GM13976 (cell line): ENCODE measurements at places on chromosomes 4 and X.

DNA sequence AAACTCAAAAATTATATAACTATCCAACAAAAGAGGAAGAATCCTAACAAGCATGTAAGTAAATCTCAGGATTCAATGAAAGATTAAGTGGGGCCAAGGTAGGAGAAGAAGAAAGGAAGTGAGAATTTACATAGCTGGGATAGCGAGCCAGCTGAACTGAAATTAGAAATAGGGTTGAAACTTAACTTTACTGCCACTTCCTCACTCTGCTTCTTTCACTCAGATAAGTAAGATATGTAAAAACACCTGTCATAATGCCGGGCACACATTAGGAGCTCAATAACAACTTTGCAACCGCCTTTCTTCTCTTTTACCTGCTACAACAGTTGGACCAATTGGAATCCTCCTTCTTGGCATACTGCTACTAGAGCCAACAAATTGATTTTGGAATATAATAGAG, 129.4 kb downstream of the CNKSR2 start:
- no peak for DNase-seq

GRCh38 chrX:153580700-153581386, 18.1 kb downstream of the CCNQ start:
- no peak for DNase-seq

DNA sequence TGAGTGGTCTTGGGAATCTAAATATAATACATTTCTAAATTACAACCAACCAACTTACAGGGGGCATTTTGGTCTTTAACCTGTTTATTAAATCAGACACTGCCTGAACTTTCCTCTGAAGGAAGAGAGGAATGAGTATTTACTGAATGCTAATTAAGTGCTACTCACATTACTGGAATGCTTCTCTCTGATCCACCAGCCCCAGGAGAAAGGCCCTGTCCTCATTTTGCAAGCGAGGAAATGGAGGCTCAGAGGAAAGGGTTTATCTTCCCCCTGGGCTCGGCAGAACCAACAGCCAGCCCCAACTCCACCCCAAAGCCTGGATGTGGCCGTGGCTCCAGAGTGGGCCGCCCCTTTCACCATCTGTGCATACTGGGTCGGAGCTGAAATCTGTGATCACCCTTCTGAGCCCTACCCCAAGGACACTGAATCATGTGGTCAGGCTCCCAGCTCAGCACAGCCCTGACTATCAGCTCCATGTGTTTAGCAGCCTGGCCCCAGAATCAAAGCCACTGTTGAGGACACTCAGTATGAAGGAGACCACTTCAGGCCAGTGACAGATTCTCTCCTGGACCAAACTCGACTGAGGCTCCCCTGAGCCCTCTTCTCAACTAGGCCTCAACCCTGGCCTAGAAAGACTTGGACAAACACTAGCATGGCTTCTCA, 56.7 kb upstream of the ENPP6 start:
- no peak for DNase-seq

- DNase-seq = no peak
These were observed 40.8 kb downstream of the SMIM14 start for GRCh38 chr4:39597695-39598381.

DNA sequence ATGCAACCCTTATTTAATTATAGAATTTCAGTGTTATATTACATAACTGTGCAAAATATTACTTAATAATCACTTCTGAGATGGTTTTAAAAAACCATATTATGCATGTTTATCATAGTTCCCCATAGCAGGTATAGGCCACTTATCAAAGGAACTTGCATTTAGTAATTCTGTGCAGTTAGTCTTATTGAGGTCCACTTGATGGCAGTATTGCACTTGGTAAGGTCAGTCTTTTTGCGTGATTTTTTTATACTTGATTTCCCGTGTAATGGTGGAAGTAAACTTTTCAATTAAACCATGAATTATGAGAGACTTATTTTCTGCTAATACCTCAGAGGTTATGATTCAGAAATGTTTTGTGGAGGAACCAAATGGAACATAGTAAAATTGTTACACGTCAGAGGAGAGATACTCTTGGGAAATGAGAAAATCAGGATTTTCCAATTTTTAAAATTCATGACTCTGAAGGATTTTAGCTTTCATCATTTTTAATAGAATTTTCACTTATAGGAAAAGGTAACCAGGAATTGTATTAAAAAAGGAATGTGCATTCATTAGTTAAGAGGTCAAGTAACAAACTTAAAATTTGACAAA, 230.0 kb downstream of the CCSER1 start:
- DNase-seq = peak; percentile 23

DNA sequence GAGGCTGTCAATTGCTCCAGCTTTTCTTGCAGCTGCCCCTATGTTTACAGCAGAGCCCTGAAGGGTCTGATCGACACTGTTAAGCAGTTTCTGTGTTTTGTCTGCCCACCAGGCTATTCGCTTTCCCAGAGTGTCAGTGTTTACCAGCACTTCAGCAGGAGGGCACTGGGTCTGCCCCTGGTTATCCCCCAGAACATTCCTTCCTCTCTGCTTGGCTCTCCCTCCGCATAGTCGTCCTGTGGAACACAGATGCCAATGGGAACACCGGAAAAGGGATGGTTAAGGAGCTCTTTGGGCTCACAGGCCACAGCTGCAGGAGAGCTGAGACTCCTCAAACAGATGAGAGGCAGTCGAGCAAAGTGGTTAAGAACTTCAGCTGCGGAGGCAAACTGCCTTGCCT, 71.3 kb upstream of the FBXW7 start:
- no peak for DNase-seq

GRCh38 chr4:152563209-152563608, 27.3 kb upstream of the FBXW7 start:
- DNase-seq = no peak

- no peak for DNase-seq
These were observed 59.6 kb downstream of the FAM193A start for GRCh38 chr4:2595952-2596552.

GRCh38 chr4:91233164-91233563, 1070.6 kb upstream of the GRID2 start:
- DNase-seq = no peak

DNA sequence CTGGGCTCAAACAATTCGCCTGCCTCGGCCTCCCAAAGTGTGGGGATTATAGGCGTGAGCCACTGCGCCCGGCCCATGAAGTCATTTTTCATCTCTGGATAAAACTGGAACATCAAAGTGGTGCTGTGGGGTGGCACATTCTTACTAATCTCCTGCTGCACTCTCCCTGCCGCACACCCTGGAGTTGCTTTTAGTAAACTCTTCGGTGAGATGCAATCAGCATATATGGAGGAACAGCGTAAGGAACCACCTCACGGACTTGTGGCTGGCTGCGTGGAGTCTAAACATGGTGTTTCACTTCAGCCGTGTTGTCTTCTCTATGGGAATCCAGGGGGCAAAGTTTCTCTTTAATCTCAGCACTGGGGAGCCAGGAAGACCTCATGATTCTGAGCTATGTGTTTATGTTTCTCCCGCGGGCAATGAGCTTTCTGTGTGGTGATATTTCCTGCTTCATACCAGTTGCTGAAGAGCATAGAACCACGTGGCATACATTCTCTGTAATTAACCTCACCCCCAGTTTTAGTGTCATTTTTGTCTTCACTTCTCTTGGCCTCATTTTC, 2.1 kb upstream of the RHOH start:
- DNase-seq = no peak

DNA sequence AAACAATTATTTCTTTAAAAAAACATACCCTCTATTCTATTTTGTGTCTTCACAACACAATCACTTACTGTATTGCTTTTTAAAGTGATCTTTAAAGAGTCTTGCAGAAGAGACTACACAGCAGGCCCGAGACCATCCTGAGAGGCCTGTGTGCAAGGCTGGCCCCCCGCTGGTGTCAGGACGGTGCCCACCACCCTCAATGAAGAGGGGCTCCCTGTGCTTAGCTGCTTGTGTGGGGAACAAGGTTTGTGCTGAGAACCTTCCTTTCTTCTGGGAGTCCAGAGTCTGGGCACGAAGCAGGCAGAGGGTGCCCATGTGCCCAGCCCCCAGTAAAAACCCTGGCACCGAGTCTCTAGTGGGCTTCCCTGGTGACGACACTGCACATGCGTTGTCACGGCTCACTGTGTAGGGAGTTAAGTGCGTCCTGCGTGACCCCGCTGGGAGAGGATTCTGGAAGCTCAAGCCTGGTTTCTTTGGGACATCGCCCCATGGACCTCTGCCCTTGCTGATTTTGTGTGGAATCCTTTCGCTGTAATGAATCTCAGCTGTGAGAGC, 22.0 kb downstream of the RGS12 start:
- no peak for DNase-seq

GRCh38 chrX:122134291-122134690, 1049.8 kb upstream of the GRIA3 start:
- no peak for DNase-seq

- no peak for DNase-seq
These were observed 11.0 kb downstream of the FAT1 start for GRCh38 chr4:186712690-186713089.

- no peak for DNase-seq
These were observed 257.6 kb upstream of the CLNK start for GRCh38 chr4:10942156-10942555.

GRCh38 chrX:22159071-22159470, 113.6 kb upstream of the CBLL2 start:
- no peak for DNase-seq
